ENCODE measurements at places on chromosomes 5 and 9.

GRCh38 chr5:14660833-14661232, 3.7 kb upstream of the OTULIN start:
- no peak for DNase-seq

- DNase-seq, result no peak
Measured at GRCh38 chr5:148826739-148827070, 294 bp downstream of the ADRB2 start.

DNA sequence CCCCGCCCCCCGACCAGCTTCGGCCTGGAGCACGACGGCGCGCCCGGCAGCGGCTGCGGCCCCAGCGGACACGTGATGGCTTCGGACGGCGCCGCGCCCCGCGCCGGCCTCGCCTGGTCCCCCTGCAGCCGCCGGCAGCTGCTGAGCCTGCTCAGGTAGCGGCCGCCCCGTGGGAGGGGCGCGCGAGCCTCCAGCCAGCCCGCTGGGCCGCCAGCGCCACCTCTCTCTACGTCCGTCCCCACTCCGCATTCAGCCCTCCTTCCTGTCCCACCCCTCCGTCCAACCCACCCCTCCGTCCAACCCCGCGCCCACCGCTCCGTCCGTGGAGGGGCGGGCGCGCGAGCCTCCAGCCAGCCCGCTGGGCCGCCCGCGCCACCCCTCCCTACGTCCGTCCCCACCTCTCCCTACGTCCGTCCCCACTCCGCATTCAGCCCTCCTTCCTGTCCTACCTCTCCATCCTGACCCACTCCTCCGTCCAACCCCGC, 6.5 kb downstream of the ADAMTS13 start:
- DNase-seq, result no peak

- DNase-seq, result no peak
Measured at GRCh38 chr9:137631345-137632229, 12.8 kb downstream of the EHMT1 start.

DNA sequence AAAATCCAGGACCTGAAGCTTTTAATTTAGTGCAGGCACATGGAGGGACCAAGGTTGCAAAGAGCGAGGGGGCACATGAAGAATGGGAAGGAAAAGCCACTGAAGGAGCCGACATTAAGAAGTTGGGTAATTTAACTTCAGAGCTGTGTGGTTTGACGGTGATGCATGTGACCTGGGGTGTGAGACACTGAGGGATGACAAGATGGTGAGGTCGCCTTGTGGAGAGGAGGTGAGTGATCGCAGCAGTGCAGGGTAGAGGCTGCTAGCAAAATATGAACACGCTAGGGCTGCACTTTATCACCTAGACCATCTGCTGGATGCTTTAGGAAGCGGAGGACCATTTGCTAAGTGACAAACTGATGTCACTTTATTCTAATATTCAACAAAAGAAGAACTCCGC, 339.0 kb upstream of the KIF2A start:
- DNase-seq, result no peak

GRCh38 chr9:136147890-136148714, 29.4 kb upstream of the TMEM250 start:
- no peak for DNase-seq

DNA sequence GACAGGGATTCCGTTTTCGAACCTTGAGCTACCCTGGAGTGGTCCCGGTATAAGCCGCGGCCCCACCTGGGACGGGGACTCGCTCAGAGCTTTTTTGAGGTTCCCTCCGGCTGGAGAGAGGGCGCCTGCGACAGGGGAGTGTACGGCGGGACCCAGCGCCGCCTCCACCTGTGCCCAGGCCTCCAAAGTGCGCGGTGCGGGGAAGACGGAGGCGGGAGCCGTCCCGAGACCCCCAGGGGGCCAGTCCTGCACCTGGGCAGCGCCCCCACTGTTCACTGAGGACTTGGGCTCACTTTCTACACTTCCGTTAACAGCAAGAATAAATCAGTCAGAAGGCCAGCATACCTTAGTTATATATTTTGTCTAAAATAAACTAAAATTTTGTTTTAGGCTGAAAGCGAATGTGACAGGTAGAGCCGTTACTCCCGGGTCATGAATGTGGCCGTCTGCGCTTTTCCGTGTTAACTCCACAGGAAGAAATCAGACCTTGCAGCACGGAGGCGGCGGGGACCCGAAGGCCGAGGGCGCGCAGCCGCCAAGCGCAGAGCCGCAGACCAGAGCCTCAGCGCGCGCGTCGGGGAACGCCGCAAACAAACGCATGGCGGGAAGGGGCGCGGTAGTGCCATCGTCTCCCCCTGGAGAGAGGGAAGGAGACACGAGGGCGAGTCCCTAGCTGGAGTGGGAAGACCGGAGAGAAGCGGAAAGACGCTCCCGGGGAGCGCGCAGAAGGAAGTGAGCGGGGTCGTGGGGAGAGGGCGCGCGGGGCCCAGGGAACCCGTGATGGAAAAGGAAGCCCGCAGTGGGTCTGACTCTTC, 14.1 kb downstream of the TRIM7 start:
- peak; percentile 45 for DNase-seq

- no peak for DNase-seq
Measured at GRCh38 chr5:67267512-67268216, 71.1 kb upstream of the CD180 start.

DNA sequence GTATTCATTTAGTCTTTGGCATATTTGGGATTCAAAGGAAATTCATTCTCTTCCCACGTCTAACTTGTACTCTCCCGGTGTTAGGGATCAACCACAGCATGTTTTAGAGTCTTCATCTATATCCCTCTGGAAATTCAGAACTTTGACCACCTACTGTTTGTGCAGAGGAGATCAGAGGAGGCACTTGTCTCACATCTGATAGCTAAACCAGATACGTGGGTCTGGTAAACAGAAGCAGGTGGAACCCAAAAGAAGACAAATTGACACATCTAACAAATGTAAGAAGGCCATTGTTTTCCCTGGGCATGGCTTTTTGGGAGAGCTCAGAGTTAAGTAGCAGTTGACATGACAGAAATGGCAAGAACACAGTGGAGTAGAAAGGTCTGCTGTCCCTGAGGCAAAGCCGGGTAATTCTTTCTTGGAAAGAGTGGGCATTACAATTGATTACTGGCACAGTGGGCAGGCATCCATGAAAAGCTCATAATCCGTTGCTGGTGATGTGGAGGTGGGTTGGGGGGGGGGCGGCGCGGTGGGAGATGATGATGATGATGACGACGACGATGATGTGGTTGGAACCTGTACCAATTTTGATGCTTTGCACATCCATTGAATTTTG, 27.5 kb downstream of the PIP5K1B start:
- no peak for DNase-seq

DNA sequence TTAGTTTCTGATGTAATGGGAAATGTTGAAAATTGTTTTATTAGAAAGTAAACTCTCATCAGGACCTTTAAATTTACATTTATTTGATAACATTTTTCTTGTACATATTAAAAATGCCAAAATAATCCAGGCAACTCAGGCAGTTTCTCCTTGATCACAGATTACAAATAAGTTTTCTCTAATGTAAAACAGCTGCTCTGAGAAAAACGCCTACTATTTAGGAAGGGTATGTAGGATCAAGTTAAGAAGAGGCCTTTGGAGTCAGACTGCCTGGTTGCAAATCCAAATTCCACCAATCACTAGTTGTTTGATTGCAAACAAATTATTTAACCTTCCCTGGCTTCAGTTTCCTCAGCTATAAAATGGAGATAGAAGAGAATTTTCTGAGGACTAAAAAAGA, 610.8 kb downstream of the PDE4D start:
- DNase-seq, result no peak

DNA sequence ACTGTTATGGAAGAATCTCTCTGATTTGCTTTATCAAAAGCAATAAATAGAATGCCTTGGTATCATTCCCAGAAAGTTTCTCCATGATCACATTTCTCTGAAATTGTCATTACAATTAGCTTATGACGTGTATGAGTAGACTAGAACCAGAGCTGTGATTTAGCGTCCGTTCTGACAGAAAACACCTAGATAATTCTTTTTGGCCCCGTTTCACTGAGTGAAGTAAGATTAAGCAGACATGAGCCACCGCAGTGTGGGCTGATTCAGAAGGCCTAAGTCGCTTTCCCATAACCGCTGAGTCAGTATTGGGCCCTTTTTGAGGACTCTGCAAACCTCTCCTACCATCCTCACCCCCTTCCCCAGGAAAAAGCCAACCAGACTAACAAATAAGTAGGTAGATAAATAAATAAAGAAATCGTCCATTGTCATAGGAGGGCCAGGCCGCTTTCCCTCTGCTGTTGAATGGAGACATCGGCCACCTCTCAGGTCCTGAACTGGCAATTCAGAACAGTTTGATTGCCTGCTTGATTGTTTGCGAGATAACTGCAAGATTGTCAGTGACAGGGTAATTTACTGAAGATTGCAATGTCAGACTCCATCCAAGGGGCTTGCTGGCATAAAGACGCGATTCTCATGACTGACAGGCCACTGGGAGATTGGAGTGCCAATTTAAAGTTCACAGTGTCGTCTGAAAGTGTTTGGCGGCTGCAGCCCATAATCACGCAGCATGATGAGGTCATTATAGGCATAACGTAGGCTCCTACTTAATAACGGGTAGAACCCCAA, 105.0 kb upstream of the WWC1 start:
- no peak for DNase-seq

- DNase-seq, result no peak
Measured at GRCh38 chr5:77305222-77305846, 94.9 kb downstream of the PDE8B start.

GRCh38 chr9:18014556-18014955, 435.7 kb downstream of the SH3GL2 start:
- no peak for DNase-seq

DNA sequence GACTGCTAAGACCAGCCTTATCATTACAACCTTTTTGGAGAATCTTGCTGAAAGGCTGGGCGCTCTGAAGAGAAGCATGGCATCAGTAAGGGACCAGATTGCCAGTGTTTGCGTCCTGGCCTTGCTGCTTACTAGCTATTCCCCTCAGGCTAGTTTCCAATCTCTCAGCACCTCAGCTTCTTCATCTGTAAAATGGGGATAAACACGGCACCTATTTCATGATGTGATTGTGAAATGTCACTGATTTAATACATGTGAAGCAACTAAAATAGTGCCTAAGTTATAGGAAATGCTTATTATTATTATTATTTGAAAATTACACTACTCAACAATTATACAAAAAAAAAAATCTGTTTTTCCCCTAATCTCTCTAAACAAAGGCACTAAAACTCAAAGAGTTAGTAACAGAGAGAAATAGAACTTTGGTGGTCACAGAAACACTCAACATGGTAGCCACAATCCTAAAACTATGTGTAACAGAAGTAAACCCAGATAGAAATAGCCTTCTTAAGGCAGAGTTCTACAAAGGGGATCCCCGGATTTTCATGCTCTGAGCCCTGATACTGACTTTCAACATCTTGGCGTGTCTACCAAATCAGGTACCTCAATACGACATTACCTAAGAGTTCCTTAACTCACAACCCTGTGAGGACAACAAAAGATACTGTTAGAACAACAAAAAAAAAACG, 62.0 kb downstream of the ENC1 start:
- no peak for DNase-seq

DNA sequence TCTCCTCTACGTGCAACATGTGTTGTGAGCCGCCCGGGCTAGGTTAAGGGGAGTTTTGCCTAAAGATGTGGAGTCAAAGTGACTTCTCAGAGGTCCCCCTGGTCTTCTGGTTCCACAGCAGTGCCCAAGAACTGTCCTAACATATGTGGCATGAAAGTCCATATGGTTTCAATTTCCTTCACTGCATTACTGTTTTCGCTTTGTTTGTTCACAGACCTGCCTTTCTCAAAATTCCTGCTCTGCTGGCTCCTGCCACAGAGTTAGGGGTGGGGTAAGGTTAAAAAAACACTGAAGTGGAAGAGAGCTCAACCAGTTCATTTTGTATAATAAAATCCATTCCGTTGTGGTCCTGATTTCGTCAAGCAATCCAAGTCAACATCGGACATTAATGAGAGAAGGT, 289.4 kb downstream of the DMAC1 start:
- DNase-seq, result no peak

DNA sequence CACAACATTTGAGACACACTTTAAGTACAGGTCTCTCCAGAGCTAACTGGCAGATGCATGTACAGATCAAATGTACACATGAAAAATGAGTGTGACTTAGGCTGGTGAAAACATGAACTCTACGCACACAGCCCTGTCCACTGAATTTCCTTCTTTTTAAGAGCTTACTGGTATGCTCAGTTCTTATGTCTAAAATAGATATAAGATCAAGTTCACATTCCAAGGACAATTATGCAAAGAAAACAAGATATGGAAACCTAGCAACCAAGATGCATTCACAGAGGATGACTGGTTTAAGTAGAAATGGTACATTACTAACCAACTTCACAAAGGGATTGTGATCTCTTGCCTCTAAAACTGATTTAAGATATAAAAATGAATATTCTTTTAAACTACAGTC, 56.7 kb downstream of the TLE1 start:
- no peak for DNase-seq

DNA sequence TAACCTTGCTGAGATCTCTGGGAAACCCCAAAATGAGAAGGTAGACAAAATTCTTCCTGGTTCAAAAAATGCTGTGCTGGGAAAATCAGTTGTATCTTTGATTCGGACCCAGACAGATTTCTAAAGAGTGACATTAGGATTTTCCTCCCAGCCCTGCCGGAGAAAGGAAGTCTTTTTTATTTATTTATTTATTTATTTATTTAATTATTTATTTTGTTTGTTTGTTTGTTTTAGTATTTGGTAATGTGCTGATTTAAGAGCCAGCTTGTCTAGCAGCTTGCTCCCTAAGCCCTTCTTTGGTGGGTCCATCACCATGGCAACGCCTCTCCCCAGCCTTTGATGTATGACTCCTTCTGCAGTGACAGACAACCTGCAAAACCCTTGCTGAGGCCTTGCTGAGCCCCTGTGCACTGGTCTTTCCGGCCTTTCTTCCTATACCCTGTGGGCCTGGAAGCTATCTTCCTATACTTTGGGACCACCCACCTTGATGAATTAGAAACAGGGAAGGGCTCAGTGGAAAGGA, 60.6 kb upstream of the AFAP1L1 start:
- no peak for DNase-seq

- no peak for DNase-seq
Measured at GRCh38 chr9:32218100-32218767, 166.2 kb upstream of the ACO1 start.

DNA sequence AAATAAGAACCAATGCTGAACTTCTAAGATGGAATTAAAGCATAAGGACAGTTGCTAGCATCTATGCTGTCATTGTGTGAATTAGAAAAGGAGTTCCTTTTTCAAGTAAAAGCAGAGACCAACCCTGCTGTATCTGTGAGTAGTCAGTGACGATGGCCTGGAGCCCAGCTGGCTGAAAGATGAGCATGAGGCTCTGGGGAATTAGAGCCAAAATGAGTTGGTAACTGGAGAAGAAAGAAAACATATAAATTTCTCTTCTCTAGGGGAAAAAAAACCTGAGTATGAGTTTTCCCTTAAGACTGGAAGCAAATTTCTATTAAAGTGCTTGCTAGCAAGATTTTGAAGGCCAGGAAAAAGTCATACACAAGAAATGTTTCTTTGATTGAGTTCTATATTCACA, 1.6 kb upstream of the SPZ1 start:
- DNase-seq, result no peak

DNA sequence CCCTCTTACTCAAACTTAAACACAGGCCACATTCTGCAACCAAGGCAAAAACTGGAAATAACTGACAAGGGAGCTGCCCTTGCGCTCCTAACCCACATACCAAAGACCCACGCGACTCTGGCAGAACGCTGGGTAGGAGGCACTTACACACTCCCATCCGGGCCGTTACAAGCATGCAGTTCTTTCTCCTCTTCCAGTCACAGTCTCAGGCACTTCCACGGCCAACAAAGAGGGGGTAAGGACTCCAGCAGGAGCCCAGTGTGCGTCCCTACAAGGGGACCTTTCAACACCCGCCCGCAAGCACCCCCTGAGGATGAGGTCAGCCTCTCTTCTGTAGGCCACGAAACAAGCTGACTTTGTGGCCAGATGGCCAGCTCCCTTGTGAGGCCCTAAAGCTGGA, 57.4 kb downstream of the SERINC5 start:
- DNase-seq, result no peak

Measured in activated T-helper 9 cell treated with anti-CD3 and anti-CD28 coated beads, Interleukin-2, amount 50 U/mL, for 16 hours (primary cell).